ENCODE measurements at places on chromosomes 12 and 14. TPM values are rescaled to one million over a fixed set of nuclear protein-coding genes. Genes with fewer than 3 reads are reported as not detected.

The ATP23 gene
- 13.2 TPM for polyA plus RNA-seq

The NTS gene
- not detected for polyA plus RNA-seq

The FGD6 gene
- 1.1 TPM for polyA plus RNA-seq

The SOAT2 gene
- polyA plus RNA-seq: not detected

The SIX4 gene
- polyA plus RNA-seq: 0.12 TPM

The SLCO1B1 gene
- polyA plus RNA-seq: not detected

The CABP1 gene
- 13.1 TPM for polyA plus RNA-seq

The FOXM1 gene
- polyA plus RNA-seq: not detected

The NINJ2 gene
- polyA plus RNA-seq: 0.92 TPM

The C12orf54 gene
- not detected for polyA plus RNA-seq

The VSIG10 gene
- 7.5 TPM for polyA plus RNA-seq

The MEG3 gene
- polyA plus RNA-seq: 225 TPM

The FAR2 gene
- 45.5 TPM for polyA plus RNA-seq

The ZFC3H1 gene
- polyA plus RNA-seq: 22.3 TPM

The PDZRN4 gene
- polyA plus RNA-seq: 0.11 TPM

The TAS2R30 gene
- 0.32 TPM for polyA plus RNA-seq

The DCN gene
- 5.3 TPM for polyA plus RNA-seq

The COX8C gene
- polyA plus RNA-seq: not detected

The ENDOU gene
- polyA plus RNA-seq: not detected

The PRH2 gene
- not detected for polyA plus RNA-seq

The KCTD10 gene
- polyA plus RNA-seq: 8.8 TPM

The AMIGO2 gene
- 0.97 TPM for polyA plus RNA-seq

The LBHD2 gene
- not detected for polyA plus RNA-seq

The GRIN2B gene
- polyA plus RNA-seq: 0.01 TPM

The TMEM132D gene
- not detected for polyA plus RNA-seq

The NDUFA12 gene
- 1,013 TPM for polyA plus RNA-seq

The MGP gene
- polyA plus RNA-seq: 7.6 TPM

The LACRT gene
- polyA plus RNA-seq: not detected

The SMIM41 gene
- not detected for polyA plus RNA-seq

The BATF gene
- polyA plus RNA-seq: not detected

The ACOT4 gene
- polyA plus RNA-seq: 0.13 TPM

The SERPINA10 gene
- 1.7 TPM for polyA plus RNA-seq

The MORN3 gene
- 1.4 TPM for polyA plus RNA-seq

The NKX2-1 gene
- polyA plus RNA-seq: not detected

The SLC6A15 gene
- polyA plus RNA-seq: 75.1 TPM

The SLC6A13 gene
- polyA plus RNA-seq: 6.5 TPM

The KRT83 gene
- polyA plus RNA-seq: not detected

The KLRC2 gene
- 5.5 TPM for polyA plus RNA-seq

The TM7SF3 gene
- polyA plus RNA-seq: 45.4 TPM

The SMCO2 gene
- not detected for polyA plus RNA-seq

The SALL2 gene
- 43.9 TPM for polyA plus RNA-seq

The CLEC1B gene
- polyA plus RNA-seq: not detected

The RPGRIP1 gene
- 0.74 TPM for polyA plus RNA-seq

The GPR135 gene
- 2.2 TPM for polyA plus RNA-seq

The TGM1 gene
- polyA plus RNA-seq: not detected

The CCDC196 gene
- polyA plus RNA-seq: 0.65 TPM

The NPFF gene
- not detected for polyA plus RNA-seq

The RHEBL1 gene
- polyA plus RNA-seq: 6.9 TPM

The RFX4 gene
- 5.7 TPM for polyA plus RNA-seq

The ETNK1 gene
- 17.1 TPM for polyA plus RNA-seq

The DDN gene
- polyA plus RNA-seq: 1.3 TPM
